Stimulated activated CD4-positive, alpha-beta T cell treated with anti-CD3 and anti-CD28 coated beads, TNF-alpha, amount 100 ng/mL, for 1 hour (primary cell): ENCODE measurements at places on chromosomes 5 and 9.

DNA sequence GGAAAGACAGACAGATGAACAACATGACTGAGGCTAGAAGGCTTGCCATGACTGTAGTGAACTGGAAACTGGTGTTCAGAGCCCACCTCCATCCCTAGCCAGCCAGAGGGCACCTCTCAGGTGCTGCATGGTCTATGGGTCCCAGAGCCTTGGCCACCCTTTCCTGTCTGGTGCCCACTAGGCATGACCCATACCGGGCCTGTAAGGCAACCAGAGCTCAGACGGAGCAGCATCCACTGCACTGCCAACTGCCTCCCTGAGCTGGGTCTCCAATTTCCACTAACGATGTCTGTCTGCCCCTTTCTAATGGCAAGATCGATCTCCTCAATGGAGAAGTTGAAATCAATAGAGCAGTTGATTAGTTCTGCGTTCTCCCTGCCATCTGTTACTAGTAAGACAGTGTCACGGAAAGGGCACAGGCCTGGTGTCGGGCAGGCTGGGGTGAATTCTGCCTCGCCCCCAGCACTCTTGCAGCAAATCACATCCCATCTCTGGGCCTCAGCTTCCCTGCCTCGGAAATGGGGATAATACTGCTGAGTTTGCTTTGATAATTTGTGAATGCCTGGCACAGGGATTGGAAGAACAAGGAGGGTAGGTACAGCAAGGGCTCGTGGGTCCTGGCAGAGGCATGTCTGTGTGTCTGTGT lies 172.3 kb upstream of the MVB12B start:
- DNase-seq, result no peak

- no peak for DNase-seq
Observed at GRCh38 chr9:124369231-124369797, 45.9 kb downstream of the PSMB7 start.

DNA sequence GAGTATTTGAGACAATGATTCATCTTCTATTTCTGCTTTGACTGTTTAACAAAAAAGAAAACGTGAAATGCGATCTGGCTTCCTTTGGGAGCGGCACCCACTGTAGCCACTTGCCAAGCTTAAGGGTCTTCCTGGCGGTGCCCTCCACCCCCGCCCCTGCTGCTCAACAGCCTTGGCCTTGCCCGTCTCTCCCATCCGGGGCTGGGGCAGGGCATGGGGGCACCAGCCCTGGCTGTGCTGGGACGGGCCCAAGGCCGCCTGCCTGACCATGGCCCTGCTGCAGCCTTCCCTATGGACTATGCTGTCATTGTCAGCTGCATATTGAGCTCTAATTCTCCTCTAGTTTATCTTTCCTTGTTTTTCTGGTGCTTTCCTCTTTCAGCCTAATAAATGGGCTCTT lies 115.8 kb upstream of the CACNA1B start:
- DNase-seq, result no peak

DNA sequence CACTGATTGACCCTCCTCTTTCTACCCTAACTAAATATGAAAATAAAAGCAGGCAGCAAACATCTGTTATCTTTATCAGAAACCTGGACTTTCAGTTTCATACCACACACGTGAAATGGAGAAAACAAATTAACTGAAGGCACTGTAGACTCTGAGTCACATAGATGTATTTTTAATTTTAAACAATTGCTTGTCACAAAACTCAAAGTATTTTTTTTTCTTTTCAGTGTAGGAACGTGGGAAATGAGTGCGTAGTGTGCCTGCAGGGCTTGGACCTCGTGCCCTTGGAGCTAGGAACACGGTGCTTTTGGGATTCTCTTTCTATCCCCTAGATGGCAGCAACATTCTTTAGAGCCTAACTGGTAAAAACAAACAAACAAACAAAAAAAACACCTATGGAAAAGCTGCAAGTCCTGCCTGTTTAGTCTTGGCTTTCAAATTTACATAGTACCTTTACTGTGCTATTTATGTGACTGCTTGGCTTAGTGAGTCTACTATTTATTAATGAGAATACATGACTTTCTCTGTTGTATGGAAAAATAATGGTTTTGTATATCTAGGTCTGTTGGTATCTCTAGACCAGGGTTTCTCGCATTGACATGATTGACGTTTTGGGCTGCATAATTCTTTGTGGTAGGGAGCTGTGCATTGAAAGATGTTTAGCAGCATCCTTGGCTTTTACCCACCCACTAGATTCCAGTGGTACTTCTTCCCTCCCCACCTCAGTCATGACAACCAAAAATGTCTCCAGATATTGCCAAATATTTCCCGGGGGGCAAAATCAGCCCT lies 16.8 kb upstream of the ACTBL2 start:
- DNase-seq, result no peak

- DNase-seq, result no peak
Observed at GRCh38 chr5:115386657-115387056, 90.2 kb upstream of the CCDC112 start.

DNA sequence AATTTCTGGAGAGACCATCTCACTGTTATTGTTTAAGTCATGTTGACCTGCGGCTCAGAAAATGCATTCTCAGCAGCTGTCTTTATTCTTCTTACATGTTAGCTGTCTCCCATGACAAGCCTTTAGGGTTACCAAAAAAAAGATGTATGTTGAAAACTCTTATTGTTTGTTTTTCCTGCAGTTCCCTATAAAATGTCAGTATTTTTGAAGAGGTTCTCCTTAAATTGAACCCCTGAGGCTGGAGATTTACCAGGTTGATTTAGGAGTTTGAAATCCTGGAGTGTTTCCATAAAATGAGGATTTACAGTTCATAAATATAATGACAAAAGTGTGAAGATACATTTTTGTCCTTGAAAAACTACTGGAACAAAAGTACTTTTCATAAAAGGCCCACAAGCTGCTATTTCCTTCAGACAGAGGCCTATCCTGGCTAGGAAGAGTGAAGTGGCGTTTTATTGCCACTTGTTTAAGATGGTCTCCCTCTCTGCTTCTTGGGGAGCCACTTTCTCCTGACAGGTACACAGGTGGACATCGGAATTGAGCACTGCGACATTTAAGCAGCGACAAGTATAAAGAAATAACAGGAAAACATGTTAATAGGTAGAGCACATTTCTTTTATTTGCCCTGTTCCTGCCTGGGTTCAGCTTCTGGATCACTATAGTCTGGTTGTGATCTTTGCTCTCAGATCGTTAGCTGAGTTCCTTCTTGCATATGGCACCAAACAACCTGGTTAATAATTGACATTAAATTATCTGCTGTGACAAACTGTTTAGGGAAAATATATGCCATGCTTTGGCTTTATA lies 344.8 kb upstream of the RPS23 start:
- DNase-seq, result no peak

DNA sequence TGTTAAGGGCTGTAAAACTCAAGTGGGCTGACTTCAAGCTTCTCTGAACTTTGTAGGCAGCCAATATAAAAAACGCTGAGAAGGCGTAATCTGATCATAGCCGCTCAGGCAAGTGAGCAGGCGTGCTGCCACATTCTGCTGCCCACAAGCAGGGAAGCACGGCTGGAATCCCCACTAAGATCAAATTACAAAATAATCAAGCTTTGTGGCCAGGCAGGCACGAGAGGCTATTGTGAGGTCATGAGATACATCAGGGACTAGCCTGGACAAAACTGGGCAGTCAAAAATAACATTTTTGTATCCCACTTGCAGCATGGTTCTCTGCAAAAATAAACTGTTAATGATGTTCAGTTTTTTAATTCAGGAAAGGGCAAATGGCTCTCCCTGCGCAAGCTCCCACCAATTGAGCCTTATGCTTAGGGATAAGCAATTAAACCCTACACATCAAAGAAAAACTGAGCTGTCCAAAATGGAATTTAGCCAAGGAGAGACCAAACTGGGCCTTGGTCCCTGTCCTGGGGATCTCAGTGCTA lies 64.0 kb downstream of the POU5F2 start:
- no peak for DNase-seq

DNA sequence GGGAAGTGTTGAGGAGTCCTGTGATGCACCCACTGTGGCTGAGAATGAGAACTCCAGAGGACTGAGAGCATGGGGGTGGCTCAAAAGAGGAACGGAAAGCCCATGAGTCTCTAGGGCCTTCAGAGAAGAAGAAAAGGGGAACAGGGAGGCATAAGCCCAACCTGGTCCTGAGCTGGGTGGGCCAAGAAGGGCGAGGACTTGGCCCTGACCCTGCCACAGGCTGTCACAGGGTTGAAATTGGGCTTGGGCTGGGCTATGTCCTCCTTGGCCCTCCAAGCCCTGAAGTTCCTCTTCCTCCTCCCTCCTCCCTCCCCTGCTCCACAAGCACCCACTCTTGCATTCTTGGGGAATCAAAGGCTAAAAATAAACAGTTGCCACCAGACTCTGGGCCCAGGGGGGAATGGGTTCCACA lies 49.3 kb upstream of the PPARGC1B start:
- no peak for DNase-seq

DNA sequence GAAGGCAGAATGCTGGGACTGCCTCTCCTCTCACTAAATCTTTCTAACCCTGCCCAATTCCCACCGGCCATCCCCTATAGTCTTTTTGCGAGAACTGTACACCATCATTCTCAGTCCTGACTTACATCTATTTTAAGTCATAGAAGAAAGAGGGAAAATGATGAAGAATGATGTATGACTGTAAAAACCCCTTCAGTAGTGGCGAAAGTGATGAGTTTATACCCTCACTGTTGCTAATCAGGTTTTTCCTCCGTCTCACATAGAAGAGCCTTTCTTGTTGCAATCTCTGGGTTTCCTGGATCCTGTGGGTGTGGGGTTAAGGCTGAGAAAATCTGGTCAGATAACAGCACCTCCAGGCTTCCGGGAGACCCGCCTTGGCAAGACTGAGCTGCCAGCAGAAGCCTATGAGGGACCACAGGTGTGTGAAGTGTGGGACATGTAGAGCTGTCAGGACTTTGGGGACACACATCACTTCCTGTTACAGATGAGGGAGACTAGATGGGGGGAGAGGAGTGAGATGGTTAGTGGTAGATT lies 147.1 kb upstream of the SLC12A2 start:
- DNase-seq, result no peak

DNA sequence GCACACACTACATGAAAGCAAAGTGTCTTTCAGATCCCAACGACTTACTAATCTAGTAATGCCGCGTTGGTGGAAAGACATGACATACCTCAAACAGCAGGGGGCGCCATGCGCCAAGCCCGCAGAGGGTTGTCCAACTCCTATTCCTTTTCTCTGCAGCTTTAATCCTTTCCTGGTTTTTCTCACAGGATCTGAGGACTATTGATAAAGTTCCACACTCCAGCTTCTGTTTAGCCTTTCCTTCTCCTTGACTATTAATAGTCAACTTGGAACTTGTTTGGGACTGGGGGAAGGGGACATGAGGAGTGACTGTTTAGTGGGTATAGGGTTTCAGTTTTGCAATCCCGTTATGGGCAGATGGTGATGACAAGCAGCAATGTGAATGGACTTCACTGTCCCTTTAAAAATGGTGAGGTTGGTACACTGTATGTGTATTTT lies 62.9 kb downstream of the OTULIN start:
- peak; percentile 71 for DNase-seq

DNA sequence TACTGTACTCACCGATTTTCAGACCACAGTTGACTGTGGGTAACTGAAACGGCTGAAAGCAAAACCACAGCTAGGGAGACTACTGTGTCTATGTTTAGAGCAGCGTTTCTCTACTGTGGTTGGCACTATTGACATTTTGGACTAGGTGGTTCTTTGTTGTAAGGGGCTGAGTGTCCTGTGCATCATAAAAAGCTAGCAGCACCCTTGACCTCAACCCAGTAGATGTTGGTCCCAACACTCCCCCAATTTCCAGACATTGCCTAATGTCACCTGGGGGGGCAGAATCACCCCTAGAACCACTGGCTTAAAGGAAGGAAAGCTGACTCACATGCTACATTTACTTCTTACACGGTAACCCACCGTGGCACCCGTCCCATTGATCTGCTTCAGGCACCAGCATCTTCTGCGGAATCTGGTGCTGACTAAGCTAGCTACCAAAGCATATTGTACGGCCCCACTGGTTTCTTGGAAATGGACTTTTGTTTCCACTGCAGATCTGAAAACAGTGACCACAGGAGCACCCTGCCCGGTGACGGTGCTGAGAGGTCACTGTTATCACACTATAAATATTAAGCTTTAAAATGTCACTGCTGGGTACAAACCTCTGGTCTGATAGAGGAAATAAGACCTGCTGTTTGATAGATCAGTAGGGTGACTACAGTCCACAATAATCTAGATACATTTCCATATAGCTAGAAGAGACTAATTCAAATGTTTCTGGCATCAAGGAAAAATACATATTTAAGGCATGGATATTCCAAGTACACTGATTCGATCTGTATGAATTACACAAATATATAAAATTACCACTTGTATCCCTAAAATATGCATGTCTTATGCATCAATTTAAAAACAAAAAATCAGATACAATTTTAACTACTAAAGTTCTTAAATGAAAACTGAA lies 151.4 kb downstream of the HSD17B3 start:
- no peak for DNase-seq

GRCh38 chr5:82707741-82708140 lies 369.5 kb downstream of the TMEM167A start:
- DNase-seq, result no peak

DNA sequence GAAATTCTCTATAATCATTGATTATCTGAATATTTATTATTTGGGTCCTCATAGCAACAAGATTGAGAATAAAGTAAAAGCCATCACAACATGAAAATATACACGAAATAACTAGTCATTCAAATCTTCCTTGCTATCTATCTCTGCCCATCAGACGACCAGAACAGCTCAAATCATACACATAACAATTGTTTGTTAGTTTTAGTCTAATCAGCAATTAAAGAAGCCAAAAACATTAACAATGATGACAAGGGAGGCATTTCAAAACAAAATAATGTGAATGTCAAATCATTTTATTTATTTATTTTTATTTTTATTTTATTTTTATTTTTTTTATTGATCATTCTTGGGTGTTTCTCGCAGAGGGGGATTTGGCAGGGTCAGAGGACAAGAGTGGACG lies 106.0 kb upstream of the BNC2 start:
- DNase-seq, result no peak

DNA sequence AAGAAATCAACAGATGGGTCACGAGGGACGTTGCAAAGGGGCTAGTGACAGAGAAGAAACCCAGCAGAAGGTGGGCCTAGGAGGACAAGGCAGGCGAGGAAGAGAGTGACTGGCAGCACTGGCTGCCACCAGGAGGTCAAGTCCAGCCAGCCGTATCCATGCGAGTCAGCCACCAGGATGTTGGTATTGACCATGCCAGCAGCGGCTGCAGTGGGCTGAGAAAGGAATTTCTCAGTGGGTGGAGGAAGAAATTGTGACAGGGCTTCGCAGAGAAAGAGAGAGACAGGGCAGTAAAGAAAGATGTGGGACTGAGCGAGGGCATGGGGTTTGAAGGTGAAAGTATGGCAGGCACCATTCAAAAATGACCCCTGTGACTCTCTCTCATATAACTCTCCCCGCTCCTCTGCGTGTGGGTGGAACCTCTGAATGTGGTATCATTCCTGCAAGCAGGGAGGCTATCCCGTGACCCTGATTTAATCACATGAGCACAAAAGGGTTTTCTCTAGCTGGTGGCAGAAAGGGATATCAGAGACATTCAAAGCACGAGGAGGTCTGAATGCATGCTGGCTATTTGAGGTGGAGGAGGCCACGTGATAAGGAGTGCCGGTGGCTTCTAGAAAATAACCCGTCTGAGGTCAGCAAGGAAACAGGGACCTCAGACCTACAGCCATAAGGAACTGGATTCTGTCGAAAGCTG lies 45.4 kb upstream of the FBXW11 start:
- DNase-seq, result no peak

- DNase-seq, result no peak
Observed at GRCh38 chr5:146529984-146530383, 14.0 kb upstream of the GPR151 start.

- no peak for DNase-seq
Observed at GRCh38 chr9:133786371-133786753, 48.2 kb upstream of the SARDH start.

- no peak for DNase-seq
Observed at GRCh38 chr5:72516916-72517315, 9.7 kb upstream of the ZNF366 start.

- no peak for DNase-seq
Observed at GRCh38 chr5:56095579-56096102, 100.9 kb upstream of the IL6ST start.
